ENCODE measurements at places on chromosomes 4 and X.

DNA sequence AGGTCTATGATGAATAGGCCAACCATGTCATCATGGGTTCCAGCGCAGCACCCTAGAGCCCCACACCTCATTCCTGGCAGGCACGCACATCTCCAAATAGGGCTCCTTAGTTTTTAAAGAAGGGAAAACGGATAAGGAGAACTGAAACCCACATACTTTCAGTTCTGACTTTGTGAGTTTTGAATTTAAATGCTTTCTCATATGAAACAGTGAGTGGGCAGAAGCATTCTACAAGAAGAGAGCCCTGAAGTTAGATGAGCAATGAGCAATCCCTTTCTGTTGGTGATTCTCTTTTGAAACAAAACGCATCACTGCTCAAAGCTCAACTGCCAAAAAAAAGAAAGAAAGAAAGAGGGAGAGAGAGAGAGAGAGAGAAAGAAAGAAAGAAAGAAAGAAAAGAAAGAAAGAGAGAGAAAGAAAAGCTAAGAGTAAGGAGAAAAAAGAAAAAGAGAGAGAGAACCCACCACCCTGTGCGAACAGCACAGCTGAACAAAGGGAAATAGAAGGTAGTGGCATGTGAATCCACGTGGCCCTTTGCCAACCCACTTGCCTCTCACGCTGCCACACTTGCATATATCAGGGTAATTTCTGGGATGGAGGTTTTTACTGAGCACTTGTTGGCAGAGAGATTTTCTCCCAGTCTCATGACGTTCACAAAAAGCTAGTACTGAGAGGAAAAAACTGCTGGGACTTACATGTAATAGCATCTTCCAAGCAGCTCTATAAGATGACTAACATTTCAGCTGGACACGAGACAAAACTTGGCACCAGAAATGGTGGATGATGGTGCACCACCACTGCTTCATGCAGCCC is 31.0 kb downstream of the TMSB4X start:
- no peak for DNase-seq

- no peak for DNase-seq
Measured at GRCh38 chrX:152155766-152156310, 17.5 kb upstream of the MAGEA10 start.

DNA sequence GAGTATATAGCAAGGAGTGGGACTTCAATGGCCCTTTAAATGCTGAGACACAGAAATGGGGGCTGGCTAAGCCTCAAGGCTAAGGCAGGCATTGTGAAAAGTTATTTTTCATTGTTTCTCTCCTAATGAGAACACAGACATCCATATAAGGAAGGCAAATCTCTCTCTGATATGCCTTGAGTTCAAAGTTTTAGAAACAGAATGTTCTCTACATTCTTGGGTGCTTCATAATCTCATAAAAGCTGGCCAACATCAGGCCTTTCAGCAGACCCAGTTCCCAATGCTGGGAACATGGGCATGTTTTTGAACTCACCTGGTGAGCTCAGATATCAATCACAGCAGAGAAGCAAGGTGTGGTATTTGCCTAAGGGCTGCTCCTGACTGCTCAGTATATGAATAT is 19.4 kb upstream of the RAB40A start:
- no peak for DNase-seq

DNA sequence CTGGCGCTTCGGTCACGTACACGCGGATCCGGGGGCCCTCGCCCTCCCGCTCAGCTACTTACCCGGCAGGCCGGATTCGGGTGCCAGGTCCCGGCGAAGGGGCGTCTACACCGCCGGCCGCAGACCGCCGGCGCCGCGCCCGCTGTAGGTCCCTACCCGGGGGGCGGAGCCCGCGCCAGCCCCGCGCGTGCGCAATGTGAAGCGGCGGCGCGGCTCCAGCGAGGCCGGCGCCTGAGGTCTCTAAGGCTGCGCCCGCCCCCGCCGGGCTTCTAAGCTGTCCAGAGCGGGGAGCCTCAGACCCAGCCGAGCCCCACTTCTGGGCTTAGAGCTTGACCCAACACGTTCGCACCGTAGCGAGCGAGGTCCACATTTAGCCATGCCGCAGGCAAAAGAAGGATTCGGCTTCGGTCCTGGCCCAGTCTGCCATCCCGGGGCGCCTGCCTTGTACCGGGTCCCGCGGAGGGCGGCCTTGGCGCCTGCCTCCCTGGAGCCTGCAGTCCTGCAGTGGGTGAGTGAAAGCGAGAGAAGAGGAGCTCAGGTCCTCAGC is at the start of gene ZNF518B:
TSS of gene ZNF518B (minus strand) at position 172 of the 547 bp plus-strand sequence. CDS start 11,098 bp downstream, outside the sequence.
- DNase-seq, result peak; percentile 84

DNA sequence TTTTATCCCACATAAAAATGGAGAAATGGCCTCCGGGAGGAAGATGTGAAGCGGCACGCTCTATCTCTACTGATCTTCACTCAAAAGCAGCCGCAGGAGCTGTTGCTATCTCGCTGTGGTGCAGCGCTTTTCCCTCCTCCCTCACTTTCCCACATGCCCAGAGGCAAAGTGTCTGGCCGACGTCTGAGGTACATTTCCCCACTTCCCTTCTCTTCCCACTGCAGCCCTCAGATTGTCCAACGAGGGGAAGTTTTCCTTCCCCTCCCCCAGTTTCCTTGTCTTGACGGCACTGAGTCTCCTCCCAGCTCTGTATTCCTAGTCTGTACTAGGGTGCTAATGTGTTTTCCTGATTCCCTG is 660 bp upstream of the COL25A1 start:
- DNase-seq, result no peak

- DNase-seq, result no peak
Measured at GRCh38 chr4:178427663-178428062, 985.4 kb upstream of the AGA start.

DNA sequence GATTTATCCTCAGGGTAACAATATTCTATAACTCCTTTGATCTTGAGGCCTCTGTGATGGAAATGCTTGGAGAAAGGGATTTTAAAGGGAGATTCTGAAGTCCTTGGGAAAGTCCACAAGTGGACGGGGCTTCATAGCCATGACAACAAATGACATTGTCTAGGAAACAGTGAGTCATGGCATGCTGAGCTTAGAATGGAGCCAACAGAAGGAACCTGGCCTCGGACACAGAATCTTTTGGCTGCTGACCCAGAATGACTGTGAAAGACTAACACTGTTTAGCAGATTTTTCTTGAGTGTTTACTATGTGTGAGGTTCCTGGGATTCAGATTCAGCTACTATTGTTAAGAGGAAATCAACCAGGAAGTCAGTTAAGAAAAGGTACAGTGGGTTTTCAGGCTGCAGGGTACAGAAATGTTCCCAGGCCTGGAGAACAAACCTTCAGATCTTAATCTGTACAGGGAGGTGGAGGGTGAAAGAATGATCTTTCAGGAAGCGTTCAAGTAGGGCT is 18.1 kb upstream of the CXCL2 start:
- DNase-seq, result no peak

DNA sequence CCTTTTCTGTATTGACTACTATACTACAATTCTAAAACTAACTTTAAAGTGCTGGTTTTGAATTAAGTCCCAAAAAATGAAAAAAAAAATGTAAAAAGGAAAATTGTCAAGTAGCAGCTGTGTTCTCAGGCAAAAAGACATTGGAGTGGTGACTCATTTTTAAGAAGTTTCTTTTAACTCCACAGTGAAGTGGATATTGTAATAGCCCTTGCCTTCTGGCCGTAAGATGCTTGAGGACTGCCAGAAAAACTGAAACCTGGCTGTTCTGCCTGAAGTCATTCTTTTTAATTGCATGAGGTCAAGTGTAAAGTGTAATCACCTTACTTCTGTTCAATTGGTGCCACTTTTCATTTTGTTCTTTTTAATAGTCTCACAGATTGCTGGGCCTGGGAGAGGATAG is 28.9 kb downstream of the SPANXD start:
- DNase-seq, result no peak

DNA sequence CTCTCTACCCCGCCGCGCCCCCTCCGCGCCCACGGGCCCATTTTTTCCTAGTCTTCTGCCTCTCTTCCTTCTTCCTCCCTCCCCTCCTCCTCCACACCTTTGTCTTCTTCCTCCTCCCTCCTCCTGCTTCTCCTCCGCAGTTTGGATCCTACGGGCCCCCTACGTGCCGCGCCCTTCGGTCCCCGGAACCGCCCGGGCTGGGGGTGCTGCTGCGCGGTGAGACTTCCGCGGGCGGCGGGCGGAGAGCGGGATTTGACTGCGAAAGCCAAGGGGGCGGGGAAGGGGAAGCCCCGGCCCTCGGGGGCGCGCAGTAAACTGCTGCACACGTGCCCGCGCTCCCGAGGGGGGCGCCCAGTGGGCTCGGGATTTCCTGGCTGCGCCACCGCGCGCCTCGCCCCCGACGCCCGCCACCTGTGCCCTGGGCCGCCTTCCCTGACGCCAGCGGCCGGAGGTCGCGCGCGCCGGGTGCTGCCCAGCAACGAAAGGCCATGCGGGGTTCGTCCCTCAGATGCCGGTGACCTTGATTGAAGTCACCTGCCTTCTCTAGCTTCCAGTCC is 3.3 kb upstream of the NKX3-2 start:
- DNase-seq, result no peak

GRCh38 chr4:39369301-39369700 is 3.1 kb upstream of the RFC1 start:
- no peak for DNase-seq

- no peak for DNase-seq
Measured at GRCh38 chrX:110915111-110915510, 119.5 kb upstream of the CHRDL1 start.

DNA sequence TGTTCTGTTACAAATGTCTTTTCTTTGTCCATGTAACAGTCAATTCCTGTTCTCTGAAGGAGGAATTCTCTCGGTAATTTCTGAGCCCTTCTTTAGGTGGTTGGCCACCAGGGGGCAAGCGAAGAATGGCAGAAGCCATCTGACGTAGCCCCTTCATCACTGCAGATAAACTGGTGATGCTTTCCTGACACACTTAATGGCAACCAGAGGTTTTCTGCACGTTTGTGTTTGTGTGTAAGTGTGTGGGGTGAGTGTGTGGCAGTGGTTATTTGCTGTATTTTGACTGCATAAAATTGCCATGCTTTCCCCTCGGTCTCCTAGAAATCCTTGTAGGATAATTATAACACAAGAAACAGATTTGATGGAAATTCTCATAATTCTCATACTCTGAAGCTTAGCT is 64.8 kb upstream of the STOX2 start:
- DNase-seq, result peak; percentile 56

- no peak for DNase-seq
Measured at GRCh38 chr4:1463088-1463926, 57.1 kb upstream of the NKX1-1 start.

All from GM19239 (cell line).